ENCODE measurements at places on chromosomes 2 and 18. TPM values are rescaled to one million over a fixed set of nuclear protein-coding genes. Genes with fewer than 3 reads are reported as not detected.
A peak's percentile ranks its signal among the peaks of the same experiment; 100 is the strongest.

The TYMS gene
- total RNA-seq = 306 TPM

The ERMN gene
- total RNA-seq = 3.1 TPM

The DPP4 gene
- 101 TPM for total RNA-seq

The PRLH gene
- total RNA-seq = not detected

- DNase-seq = no peak
- no peaks in the 10 kb centered on the region for H3K36me3 ChIP-seq
- H3K27ac ChIP-seq = no peak overlapping the region
- H3K27me3 ChIP-seq = peaks cover 6% of the 10 kb centered on the region
- H3K4me3 ChIP-seq = no peak overlapping the region
Observed at GRCh38 chr18:25503567-25504081, 151.7 kb upstream of the ZNF521 start.

DNA sequence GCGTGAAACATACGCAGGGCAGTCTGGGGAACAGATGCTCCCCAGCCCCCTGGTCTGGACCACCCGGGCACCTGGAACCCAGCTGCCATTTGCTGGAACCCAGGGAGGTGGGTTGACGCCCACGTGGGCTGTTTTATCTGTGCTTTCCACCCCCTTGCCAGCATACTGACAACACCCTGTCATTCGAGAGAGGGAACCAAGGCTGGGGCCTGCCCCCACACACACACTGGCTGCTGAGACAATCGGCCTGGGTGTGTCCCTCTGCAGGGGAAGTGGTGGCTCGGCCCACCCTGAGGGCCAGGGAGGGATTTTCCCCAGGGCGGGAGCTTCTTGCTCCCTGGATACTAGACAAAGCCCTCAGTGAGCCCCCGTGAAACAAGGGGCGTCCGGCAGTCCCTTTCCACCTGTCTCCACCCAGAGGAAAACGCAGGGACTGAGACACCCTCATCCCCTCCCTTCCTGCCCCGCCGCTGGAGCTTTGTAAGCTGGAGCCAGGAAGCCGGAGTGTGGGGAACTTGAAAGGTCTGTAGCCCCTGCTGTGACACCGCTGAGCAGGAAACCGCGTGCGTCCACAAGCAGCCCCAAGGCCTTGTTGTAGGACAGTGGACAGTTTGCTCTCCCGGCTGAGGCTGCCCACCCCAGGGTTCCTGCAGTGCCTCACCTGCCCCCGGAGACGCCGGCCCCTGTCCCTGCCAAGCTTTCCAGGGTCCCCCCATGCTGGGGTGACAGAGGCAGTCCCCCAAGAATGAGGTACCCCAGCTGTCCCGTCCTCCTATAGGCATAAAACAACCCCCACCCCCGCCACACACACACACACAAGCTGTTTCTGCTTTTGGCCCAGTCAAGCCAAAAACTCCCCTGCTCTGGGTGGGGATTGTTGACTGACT is 14.1 kb upstream of the KLF11 start:
- no peaks in the 10 kb centered on the region for H3K36me3 ChIP-seq
- peak overlapping the region; percentile 46 for H3K4me3 ChIP-seq
- DNase-seq = peak; percentile 57
- peaks cover under 1% of the 10 kb centered on the region for H3K27me3 ChIP-seq
- peak overlapping the region; percentile 56 for H3K27ac ChIP-seq
- peaks cover 8% of the 10 kb centered on the region for H3K4me1 ChIP-seq

DNA sequence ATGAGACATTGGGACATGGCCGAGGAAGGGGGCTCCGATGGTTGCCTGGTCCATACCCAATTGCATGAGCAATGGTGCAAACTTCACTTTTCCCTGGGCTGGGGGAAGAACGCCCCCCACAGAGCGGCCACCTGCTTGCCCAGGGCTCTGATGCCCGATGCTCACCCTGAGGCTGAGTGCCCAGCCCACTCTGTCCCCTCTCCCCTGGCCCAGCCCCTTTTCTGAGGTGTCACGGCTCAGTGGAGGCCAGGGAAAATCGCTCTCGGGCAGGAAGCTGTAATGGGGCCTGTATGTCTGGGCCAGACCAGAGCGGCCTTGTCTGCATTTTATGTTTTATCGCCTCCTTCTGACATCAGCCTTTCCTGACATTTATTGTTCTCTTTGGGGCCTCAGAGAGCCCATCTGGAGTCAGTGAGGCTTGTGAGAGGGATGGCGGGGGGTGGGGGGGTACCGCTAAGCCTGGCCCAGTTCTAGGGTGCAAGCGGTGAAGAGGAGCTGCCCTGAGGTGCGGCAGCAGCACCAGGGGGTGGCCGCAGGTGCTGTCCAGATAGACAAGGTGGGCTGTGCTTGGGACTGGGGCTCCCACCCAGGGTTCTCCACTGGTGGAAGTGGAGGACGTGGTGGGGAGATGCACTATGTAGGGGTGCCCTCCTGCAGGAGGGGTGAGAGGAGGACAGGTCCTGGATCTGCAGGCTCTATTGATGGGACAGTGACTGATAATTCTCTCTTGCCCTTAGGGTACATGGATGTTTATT is 46.2 kb downstream of the INHBB start:
- no peak overlapping the region for H3K4me3 ChIP-seq
- H3K36me3 ChIP-seq = no peaks in the 10 kb centered on the region
- peaks cover 13% of the 10 kb centered on the region for H3K27me3 ChIP-seq
- no peak overlapping the region for H3K27ac ChIP-seq
- DNase-seq = no peak

GRCh38 chr2:45750001-45750400 is 98.5 kb downstream of the PRKCE start:
- H3K4me1 ChIP-seq = peaks cover 2% of the 10 kb centered on the region

DNA sequence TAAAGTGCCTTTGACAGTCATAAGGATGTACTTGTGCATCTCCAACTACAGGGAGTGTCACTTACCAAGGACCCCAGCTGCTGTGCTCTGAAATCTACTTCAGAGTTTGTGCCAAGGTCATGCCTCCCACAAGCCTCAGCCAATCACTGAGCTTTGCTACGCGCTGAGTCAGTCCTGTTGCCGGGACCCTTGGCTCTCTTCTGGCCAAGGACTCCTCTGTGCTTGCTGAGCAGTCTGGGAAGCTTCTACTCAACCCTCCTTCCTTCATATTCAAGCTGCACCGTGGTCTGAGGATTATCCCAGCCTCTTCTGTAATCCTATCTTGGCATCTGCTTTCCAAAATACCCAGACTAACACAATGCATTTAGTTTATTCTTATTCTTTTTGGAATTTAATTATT is 398.9 kb upstream of the FANCL start:
- no peaks in the 10 kb centered on the region for H3K4me1 ChIP-seq
- no peak overlapping the region for H3K4me3 ChIP-seq
- H3K27me3 ChIP-seq = peaks cover 2% of the 10 kb centered on the region
- H3K36me3 ChIP-seq = no peaks in the 10 kb centered on the region
- no peak overlapping the region for H3K27ac ChIP-seq
- DNase-seq = no peak

DNA sequence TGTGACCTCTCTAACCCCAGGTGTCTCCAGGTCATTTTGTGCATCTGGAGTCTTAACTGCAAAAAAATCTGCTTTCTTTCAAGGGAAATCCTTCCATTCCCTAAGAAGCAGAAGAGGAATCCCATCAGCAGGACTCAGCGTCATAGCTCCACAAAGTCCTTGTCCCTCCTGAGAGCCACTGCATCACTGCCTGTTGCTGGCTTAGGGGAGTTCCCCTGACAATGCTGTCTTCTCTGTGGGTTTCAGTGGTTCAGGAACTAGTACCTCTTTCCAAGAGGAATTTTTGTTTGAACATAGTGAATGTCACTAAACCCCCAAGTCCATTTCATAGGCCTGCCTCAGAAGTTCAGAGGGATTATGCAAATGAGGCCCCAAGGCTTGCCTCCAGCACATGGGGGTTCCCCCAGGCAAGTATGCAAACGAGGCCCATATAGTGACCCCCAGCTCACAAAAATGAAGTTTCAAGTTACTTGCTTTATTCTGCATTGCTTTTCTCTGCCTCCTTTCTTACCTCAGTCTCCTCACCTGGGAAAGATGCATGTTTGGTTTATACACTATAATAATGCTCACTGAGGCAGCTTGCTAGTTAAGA is 513.9 kb upstream of the MEX3C start:
- H3K27ac ChIP-seq = no peak overlapping the region
- no peaks in the 10 kb centered on the region for H3K27me3 ChIP-seq
- no peaks in the 10 kb centered on the region for H3K4me1 ChIP-seq
- H3K4me3 ChIP-seq = no peak overlapping the region
- H3K36me3 ChIP-seq = no peaks in the 10 kb centered on the region

GRCh38 chr2:30336084-30336483 is 104.8 kb downstream of the LBH start:
- peaks cover 71% of the 10 kb centered on the region for H3K4me1 ChIP-seq
- peak overlapping the region; percentile 97 for H3K27ac ChIP-seq
- DNase-seq = no peak
- peaks cover 6% of the 10 kb centered on the region for H3K36me3 ChIP-seq
- no peaks in the 10 kb centered on the region for H3K27me3 ChIP-seq

DNA sequence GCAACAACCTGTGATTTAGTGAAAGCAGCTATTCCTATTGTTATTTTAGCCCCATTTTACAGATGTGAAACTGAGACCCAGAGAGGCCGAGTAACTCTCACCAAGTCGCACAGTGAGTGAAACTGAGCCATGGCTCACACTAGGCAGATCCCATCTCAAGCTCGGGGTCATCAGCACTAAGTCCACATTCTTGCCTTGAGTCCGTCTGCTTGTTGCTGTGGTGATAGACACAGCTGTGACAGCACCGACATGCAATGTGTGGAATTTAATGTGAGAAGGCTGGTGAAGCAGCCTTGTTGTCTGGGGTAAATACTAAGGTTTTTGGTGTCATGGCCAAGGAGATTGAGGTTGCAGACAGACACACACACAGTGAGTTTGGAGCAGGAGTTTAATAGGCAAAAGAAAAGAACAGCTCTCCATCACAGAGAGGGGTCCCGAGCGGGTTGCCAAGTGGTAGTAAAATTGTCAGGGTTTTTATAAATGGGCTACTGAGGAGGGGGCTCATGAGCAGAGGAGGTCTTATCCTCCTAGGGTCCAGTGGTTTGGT is 40.2 kb upstream of the GMCL1 start:
- H3K27ac ChIP-seq = no peak overlapping the region
- H3K4me1 ChIP-seq = peaks cover 18% of the 10 kb centered on the region
- no peak overlapping the region for H3K4me3 ChIP-seq
- DNase-seq = no peak
- H3K36me3 ChIP-seq = peaks cover 17% of the 10 kb centered on the region

DNA sequence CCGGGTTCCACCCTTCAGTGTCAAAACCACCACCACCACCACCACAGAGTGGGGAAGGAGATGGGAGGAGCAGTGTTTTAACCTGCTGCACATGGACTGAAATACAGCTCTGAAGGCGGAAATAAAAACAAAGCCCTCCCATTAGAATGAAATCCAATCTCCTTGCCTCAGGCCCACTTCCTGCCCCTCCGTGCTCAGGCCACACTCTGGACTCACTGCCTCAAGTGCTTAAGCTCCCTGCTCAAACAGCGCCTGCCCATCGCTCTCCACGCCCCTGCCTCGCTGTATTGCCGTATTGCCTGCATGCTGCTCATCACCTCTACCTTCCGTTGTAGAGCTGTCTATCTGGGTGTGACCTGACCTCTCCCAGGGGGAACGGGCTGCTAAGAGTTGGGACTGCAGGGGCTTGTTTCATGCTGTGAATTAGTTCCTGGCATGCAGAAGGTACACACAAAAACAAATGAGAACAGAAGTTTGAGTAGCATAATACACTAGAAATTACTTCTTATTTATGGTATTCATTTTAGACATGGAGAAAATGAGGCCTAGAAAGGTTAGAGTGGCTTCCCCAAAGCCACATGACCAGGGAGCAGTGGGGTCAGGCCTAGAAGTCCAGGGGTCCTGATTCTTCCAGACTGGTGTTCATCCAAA is 31.6 kb upstream of the NEB start:
- peaks cover 7% of the 10 kb centered on the region for H3K4me1 ChIP-seq
- DNase-seq = no peak
- H3K27ac ChIP-seq = no peak overlapping the region
- H3K4me3 ChIP-seq = no peak overlapping the region

DNA sequence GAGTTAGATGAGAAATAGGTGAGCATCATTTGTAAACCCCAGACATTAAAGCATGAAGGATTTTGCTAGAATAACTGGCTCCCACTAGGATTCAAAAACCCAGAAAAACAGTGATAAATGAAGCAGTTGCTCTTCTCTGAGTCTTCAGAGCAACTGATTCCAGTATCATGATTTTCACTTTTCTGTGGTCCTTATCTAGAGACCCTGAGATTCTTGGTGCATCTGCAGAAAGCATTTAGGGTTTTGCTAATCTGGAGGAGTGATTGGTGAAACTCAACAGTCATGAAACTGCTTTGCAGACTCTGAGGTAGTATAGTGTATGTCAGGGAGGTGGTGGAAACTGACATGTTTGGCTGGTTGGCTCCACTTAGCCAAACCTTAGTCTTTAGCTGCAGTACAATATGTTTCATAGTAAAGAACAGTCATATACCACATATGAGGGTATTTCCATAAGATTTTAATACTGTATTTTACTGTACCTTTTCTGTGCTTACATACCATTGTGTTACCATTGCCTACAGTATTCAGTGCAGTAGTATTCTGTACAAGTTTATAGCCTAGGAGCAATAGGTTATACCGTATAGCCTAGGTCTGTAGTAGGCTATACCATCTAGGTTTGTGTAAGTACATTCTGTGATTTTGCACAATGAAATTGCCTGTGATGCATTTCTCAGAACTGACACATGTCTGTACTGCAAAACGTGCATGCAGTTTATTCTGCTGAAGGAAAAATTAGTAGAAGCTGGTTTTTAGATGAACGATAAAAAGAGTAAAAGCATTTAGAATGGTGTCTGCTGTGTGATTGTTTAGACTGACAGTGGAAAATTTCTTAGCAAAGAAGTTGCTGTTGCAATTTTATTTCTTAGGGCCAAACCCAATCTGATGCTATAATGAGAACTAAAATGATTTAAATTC is 23.8 kb downstream of the EML4 start:
- H3K27ac ChIP-seq = peak overlapping the region; percentile 11
- no peak overlapping the region for H3K4me3 ChIP-seq
- peaks cover 8% of the 10 kb centered on the region for H3K36me3 ChIP-seq
- peaks cover 28% of the 10 kb centered on the region for H3K4me1 ChIP-seq
- H3K27me3 ChIP-seq = no peaks in the 10 kb centered on the region
- no peak for DNase-seq

DNA sequence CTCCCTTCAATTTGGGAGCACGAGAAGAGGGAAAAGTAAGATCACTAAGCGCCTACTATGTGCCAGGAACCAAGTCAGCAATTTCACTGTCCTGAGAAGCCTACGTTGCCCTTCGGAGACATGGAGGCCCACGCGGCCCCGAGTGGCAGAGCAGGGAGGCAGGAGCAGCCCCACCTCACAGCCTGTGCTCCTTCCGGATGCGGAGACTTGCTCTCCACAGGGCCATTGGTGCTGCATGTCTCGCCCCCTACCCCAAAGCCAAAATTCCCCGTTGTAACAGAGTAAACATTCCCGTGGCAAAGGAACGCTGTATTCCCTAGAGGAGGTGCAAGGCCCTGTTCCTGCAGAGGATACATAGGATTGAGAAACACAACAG is 4.5 kb downstream of the SLC14A2 start:
- H3K27ac ChIP-seq = no peak overlapping the region
- no peaks in the 10 kb centered on the region for H3K36me3 ChIP-seq
- no peak overlapping the region for H3K4me3 ChIP-seq
- no peaks in the 10 kb centered on the region for H3K4me1 ChIP-seq
- H3K27me3 ChIP-seq = peaks cover 22% of the 10 kb centered on the region
- no peak for DNase-seq

- H3K4me3 ChIP-seq = no peak overlapping the region
- H3K36me3 ChIP-seq = no peaks in the 10 kb centered on the region
- H3K27me3 ChIP-seq = no peaks in the 10 kb centered on the region
- H3K27ac ChIP-seq = no peak overlapping the region
Observed at GRCh38 chr2:201966691-201967438, 66.8 kb upstream of the FZD7 start.

GRCh38 chr2:56671973-56672569 is 488.3 kb downstream of the CCDC85A start:
- no peaks in the 10 kb centered on the region for H3K4me1 ChIP-seq
- no peak for DNase-seq
- H3K36me3 ChIP-seq = no peaks in the 10 kb centered on the region

- no peaks in the 10 kb centered on the region for H3K36me3 ChIP-seq
- H3K4me3 ChIP-seq = no peak overlapping the region
- H3K27me3 ChIP-seq = no peaks in the 10 kb centered on the region
Observed at GRCh38 chr2:150618245-150618895, 130.9 kb upstream of the RND3 start.

Data from activated naive CD8-positive, alpha-beta T cell treated with anti-CD3 and anti-CD28 coated beads, Interleukin-2, amount 10 ng/mL, durations not matched to agents 7 days and 5 days (primary cell).